ENCODE measurements at places on chromosomes 7 and 10.

DNA sequence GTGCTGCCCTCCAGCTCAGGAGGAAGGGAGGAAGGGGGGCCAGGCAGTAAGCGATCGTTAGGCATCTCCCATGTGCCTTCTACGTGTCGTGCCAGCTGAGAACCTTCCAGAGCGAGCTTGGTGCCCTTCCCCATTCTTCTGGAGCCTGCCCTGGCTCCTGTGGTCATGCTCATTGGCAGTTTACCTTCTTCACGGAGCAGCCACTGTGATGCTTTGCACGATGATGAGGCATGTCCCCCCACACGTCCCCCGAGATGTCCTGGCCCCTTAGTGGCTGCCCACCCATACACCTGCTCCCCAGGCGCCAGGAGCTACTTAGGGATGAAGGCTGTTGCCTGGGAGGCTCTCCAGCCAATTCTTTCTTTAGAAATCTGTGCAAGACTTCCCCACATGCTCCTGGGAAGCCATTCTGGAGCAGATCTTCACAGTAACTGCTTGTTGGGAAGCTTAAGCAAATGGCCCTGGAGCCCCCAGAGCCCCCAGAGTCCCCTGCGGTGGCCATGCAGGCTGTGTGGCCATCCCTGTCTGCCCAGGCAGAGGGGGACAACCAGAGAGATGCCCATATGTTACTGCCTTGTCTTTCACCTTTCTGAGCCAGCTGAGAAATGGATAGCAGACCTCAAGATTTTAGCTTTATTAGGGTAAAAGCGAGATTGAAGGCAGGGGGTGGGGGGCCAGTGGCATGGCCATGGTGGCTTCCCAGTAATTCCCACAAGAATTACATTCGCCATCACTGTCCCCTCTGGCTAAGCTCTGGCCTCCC lies 199.0 kb downstream of the EBF3 start:
- no peak for DNase-seq

DNA sequence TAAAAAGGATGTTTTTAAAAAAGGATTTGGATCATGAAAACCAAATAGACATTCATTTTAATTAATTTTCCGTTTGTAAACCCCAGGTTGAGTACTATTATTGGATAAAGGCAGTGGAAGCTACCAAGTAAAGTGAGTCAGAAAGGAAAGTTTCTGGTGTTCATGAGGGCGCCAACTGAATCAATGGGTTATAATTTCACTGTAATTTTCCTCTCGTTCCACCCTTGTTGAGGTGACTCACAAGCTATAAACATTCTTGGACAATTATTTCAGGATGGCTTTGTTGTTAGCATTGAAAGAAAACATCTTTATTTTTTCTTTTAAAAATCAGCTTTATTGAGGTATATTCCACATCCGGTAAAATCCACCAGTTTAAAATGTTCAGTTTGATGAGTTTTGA lies 5.1 kb upstream of the FAM133B start:
- peak; percentile 73 for DNase-seq

GRCh38 chr7:35725280-35725680 lies 30.3 kb upstream of the HERPUD2 start:
- no peak for DNase-seq

DNA sequence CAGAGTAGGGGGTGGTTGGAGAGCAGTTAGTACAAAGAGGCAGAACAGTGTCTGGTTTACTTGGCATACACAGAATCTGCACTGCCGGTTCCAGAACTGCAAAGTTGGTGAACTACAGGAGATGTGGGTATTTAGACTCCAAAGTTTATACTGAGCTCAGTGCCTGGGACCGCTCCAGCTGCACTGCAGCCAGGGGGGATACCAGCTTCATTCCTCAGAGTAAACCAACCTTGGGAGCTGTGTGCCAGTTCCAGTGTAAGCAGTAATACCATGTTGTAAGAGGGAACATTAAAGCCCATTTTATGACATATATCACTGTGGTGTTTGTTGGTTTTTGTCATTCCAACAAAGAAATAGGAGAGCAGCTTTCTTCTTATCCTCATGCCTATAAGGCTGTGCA lies 23.4 kb downstream of the LOXL4 start:
- no peak for DNase-seq

DNA sequence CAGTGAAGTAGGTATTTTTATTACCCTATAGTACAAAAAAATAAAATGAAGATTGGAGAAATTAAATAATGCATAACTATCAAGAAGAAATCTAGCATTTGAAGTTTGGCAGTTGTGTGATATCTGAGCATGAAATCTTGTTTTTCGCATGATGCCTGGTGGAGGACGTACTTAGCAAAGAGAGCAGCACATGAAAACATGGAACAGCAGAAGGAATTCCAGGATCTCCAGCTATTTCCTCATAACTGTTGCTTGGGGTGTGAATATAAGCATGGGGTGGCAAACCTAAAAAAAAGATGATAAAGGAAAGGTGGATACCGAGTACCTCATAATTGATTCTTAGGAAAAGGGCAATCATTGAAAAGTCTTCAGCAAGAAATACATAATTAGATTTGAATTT lies 174.3 kb upstream of the FAM3C start:
- DNase-seq, result no peak

DNA sequence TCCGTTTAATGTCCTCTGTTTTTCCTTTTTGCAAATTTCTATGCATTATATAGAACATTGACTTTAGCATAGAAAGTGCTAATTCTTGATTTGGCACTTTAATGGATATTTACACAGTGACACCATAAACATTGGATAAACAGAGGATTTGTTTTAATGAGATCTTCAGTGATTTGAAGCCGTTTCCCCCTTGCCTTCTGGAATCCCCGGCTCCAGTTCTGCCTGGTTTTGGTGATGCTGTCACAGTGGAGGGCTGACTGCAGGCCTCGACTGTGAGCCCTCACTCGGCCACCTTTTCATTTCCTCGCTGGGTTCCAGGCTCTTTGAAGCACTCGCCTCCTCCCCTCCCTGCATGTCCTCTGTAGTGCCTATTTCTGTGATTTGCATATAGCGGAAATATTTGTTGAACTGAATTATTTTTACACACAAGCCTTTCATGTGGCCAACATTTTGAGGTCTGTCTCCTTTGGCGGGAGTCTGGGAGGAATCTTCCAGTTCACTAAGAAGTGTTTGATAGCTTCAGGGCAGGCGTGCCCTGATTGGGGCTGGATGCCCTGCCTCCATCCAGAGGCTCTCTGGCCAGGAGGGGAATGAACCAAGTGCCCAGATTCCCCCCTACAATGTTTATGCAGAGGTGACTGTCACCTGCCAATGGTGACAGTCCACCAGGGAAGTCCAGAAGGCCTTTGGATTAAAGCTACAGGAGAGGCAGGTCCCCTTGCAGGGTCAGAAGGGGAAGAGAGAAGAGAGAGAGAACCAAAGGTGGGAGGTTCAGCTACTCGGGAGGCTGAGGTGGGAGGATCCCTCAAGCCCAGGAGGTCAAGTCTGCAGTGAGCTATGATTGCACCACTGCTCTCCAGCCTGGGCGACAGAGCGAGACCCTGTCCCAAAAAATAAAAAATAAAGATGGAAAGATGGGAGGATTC lies 67.5 kb downstream of the CUX1 start:
- DNase-seq, result no peak

DNA sequence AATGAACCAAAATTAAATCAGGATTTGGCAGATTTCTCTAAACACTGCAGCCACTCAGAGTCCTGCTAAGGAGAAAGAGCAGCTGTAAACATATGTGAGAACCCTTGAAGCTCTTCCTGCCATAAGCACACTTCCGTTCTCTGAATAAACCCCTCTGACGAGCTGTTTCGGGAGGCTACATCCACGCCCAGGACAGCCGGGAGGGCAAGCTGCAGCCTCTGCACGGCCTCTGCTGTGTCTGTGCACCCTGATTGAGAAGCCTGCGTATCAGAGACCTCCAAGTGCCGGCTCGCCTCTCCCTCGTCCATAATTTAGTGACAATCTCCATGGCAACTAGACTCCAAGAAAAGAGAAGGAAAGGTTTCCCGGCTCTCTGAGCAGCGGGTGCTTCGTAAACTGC lies 114.4 kb downstream of the PTPRN2 start:
- no peak for DNase-seq

GRCh38 chr10:90470966-90471365 lies 386.9 kb downstream of the HTR7 start:
- DNase-seq, result no peak

DNA sequence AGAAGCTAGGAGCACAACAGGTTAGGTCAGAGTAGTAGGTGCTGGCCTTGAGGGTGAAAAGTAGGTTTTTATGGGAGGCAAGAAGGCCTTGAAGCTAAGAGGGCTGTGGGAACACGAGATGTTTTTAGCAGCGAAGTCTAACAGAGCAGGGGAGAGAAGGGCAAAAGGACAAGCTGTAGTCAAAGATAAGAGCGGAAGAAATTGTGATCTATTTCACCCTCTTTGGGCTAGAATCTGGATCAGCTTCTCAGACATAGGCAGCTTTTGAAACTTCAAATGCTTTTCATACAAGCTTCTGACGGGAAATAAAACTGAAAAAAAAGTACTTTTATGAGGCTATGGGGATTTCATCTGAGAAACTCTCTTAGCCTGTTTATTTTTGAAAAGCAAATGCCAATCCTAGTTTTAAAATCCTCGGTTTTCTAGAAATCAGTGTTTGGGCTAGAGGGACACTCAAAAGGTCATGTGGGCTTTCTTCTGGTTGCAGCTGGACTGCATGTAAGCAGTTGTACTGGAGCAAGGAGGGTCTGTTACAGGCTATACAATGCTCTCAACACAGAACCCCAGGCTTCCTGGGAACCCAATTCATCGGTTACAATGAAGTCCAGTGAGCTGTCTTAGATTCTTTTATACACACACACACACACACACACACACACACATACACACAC lies 83.6 kb downstream of the RNF216 start:
- DNase-seq, result no peak

GRCh38 chr7:2166625-2167280 lies 66.0 kb downstream of the MAD1L1 start:
- DNase-seq, result no peak

DNA sequence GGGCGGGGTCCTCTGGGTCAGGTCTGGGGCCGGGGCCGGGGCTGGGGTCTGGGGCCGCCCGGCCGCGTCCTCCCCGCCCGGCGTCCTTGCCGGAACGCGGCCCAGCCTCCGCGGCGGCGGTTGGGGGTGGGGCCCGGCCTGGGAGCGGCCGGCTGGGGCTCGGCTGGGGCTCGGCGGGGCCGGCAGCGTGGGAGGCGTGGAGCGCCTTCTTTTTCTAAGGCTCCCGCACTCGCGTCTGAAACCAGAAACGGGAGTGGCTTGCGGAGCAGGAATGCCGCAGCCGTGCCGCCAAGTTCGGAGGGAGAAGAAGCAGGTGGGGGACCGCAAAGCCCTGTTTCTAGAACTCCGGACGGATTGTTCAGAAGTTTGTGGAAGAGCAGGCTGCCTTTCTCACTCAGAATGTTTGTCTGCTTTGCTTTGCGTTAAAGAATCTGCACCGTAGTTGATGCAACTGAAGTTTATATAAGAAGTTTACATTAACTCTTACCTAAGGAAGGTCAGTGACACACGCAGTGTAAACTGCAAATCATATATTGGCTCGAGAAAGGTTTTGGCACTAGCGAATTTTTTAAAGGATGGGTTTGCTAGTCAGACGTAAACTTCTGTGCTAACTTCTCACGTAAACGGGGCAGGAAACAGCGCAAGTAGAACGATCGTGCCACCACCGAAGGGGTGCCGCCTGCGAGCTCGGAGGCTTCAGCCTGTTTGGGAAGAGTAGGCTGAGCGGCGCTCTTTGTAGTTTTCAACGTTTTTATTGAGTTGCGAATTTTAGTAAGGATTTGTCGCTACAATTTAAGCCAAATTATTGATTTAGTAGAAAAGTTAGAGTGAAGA lies 729 bp downstream of the DNAJB6 start:
- DNase-seq, result peak; percentile 63

GRCh38 chr7:49321843-49322242 lies 397.5 kb downstream of the CDC14C start:
- DNase-seq, result no peak

DNA sequence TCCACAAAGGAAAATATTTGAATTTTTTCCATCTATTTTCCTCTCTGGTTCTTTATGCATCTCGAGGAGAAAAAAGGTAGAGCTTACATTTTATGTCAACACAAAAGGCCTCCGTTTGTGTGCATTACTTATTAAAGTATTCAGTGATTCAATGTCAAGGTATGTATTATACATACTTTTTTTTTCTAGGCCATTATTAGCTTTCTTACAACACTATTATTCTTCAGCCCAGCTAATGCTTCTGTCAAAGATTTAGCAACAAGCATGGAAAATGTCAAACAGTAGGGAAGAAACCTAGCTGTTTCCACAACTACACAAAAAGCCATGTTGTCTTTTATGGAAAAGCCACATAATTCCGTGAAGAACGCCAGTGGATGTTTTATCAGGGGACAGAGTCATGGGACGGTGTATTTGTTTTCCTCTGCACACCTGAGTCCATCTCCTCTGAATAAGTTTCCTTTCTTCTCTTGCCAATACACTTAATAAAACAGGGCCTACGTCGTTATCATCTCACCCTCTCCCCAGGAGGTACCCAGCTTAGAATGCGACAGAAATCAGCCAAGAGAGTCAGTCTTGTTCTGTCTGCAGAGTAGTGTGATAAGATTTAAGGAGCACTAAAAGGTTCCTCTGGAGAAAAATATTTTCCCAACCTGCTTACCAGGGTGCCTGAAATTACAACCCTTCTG lies 209.7 kb upstream of the AUTS2 start:
- no peak for DNase-seq

Data from kidney tubule cell (primary cell).